EH (cell line): ENCODE measurements at places on chromosomes 16 and 17.

GRCh38 chr17:64533784-64534183, 27.0 kb downstream of the CEP95 start:
- DNase-seq = no peak

DNA sequence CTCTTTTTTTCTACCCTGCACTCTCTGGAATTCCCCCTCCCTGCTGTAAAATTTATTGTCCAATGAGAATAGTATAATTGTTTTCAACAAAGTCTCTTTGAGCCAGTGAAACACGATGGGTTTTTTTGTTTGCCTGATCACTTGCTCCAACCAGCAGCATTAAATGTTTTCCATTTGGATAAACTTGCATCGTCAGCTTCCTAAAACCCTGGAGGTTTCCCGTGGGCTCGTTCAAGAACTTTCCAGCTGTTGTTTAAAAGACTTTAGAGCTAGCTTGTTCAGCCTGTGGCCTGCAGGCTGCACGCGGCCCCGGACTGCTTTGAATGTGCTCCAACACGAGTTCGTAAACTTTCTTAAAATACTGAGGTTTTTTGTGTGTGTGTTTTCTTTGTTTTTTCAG, 14.9 kb downstream of the NAGPA start:
- DNase-seq = no peak

- no peak for DNase-seq
Observed at GRCh38 chr16:89411335-89411850, 79.0 kb downstream of the ANKRD11 start.

GRCh38 chr16:4081521-4082021, 34.7 kb downstream of the ADCY9 start:
- peak; percentile 37 for DNase-seq

GRCh38 chr17:58368860-58369213, 16.8 kb upstream of the SUPT4H1 start:
- DNase-seq = no peak

GRCh38 chr17:8754890-8755289, 3.5 kb downstream of the SPDYE4 start:
- no peak for DNase-seq

- DNase-seq = peak; percentile 41
Observed at GRCh38 chr17:1629504-1630310, 1.1 kb upstream of the SLC43A2 start.

DNA sequence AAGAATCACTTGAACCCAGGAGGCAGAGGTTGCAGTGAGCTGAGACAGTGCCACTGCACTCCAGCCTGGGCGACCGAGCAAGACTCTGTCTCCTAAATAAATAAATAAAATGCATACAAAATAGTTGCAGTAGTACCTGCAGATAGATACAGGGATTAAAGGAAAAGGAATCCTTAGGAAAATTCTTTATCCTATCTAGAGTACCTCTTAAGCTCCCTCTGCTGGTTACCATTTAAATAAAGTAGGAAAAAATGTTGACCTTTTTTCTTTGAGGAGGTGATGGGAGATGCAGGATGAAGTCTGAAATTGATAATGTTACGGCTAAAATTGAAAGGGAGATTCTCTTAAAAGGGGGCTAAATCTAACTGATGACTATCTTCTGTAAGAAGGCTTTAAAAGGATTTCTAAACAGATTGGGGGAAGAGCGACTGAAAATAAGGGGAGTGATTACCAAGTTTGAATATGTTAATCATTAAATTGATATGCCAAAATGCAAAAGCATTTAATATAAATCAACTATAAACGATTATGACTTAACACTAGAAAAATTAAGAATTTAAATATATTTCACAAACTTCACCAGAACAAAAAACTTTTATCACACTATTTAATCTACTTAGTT, 29.4 kb downstream of the C16orf87 start:
- DNase-seq = peak; percentile 46

DNA sequence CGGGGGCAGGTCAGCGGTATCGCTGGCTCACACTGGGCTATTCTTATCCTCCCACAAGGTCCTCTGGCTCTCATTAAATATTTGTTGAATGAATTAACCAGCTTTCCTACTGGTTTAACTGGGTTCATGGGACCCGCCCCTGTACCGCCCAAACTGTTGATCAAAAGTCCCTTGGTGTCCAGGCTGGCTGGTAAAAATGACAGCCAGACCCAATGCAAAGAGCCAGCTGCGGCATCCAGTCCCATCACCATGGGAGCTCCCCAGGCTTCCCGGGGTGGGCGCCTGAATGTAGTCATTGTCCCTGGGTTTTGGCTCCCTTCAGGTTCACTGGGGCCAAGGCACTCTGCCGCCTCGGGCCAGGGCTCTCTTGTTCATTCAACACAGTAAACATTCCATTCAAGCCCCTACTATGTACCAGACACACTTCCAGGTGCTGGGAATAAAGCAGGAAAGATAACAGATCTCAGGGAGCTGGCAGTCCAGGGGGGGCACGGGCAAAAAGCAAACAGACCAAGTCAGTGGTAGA, 11.7 kb upstream of the ATP2C2 start:
- peak; percentile 16 for DNase-seq

DNA sequence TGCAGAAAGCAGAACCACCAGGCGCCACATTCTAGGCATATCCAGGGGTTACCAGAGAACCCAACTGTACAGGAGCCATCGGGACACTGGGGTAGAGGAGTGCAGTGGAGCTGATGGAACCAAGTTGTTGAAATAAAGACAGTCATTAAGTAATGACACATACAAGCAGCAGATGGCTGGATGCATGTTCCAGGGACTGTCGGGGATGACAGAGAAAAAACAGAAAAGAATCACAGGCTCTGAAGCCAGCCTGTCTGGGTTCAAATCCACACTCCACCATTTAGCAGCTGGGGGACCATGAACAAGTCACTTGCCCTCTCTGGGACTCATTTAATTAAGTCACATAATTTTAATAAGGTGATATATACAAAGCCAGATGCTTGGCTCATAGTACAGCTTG, 117.1 kb downstream of the ZNF423 start:
- no peak for DNase-seq

DNA sequence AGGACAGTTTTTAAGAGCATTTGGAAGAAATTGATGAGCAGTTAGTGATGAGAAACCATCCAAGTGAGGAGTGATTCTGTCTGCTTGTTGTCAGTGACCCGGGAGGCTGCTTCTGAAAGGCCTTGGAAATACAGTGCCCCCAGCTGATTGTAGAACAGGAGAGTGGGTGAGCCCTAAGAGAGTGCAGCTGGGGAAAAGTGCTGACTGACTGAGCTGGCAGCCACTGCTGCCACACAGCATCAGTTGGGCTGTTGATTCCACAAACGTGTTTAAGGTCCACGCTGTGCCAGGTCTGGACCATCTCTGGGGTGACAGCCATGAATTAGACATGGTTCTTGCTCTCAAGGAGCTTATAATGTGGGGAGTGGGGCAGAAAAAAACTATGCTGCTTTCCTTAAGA, 18.9 kb downstream of the NUP93 start:
- no peak for DNase-seq

DNA sequence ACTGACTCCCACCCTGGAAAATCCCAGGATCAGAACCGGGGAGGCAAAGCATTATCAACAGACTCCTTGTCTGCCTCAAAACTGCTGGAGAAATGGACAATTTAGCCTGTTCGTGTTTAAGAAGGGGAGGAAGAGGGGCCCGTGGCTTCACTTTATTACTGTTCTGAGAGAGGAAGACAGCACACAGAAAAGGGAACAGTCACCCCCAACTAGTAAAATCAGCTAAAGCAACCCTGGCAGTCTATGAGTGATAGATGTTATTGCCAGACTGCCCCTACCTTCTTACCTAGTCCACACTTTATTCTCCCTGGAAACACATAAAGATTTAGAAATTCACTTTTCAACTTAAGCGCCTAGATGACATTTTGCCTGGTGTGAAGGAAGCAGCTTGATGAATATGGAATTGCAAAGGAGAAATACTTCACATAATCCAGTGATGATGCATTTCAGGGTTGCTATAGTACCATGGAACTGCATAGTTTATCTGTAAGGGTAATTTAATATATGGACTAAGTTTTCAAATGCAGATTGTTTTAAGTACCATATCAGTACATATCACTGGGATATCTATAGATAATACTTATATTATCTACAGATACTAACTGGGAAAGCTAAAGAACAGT, 36.9 kb upstream of the TRAP1 start:
- peak; percentile 64 for DNase-seq

DNA sequence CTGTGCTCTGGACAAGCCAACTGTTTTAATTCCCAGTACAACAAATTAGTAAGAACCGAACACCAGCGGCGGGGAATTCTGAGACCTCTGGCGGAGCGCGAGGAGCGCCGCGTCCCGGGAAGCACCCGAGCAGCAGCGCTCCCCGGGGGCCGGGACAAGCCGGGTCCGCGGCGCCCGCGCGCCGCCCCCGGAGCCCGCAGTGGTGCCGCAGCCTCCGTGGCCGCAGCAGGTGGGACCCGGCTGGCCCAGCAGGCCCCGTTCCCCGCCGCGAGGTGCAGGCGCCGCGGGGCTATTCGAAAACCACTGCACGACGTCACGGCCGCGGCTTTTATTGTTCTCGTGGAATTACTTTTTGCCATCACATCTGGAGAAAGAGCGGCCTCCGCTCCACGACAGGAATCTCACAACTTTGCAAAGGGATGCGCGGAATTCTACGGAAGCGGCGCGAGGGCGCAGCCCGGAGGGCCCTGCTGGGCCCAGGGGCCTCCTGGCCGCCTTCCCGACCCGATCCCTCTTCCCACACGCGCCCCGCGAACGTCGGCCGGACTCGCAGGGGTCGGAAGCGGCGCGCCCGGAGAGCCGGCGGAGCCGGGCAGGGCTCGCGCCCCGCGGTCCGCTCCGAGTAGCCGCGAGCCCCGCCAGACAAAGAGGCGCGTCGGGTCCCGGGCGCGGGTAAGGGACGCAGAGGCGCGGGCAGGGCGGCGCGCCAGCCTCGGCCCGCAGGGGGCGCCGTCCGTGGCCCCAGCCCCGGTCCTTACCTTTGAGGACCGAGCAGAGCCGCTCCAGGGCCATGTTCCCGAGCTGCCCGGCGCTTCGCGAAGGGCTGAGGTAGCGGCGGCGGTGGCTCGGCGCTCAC, 696 bp downstream of the NETO2 start:
- DNase-seq = peak; percentile 75

DNA sequence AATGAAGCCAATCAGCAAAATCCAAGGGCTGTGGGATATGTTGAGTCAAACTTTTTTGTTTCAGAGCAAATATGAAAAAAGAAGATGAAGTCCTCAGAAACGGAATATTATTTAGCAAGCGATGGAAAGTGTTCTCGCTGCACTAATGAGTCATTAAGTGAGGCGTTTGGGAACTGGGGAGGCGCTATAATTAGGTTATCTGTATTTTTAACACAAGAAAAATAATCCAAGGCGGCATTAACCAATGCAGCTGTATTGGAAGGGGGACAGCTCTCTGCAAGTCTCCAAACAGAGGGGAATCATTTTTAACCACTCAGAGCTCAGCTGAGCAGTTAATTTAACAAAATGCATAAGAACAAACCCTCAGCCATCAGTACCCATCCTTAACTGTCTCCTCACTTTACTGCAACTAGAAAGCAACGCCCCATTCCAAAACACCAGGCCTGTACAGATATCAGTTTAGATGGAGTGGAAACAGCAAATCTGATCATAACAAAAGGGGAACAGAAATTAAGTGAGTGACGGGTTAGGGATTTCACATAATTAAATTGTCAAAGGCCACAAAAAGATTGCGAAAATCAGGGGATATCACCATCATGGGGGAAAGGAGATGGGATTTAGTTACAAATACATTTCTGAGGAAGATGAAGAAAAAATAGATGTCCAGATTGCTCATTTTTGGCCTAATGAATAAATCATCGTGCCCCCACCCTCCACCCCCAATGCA, 211.0 kb upstream of the TOX3 start:
- DNase-seq = no peak

- DNase-seq = no peak
Observed at GRCh38 chr16:53870831-53871230, 166.9 kb downstream of the FTO start.

DNA sequence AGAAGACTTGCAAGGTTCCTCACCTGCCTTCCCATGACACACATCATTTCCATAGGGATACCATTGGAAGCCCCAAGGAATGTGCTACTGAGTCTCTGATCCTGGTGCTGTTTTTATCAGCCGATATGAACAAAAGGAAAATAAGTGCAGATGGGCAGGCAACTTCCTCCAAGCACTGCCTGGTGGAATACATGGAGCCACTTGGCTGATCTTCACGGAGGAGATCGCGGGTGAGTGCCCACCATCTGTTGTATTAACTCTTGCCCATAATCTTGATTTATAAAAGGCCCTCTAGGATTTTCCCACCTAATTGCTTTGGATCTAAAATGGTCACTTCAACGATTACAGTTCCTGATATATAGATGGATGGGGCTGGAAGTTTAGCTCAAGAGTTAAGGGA, 24.7 kb upstream of the CDRT15 start:
- DNase-seq = no peak

- DNase-seq = no peak
Observed at GRCh38 chr17:75691801-75692626, 24.9 kb downstream of the SAP30BP start.

DNA sequence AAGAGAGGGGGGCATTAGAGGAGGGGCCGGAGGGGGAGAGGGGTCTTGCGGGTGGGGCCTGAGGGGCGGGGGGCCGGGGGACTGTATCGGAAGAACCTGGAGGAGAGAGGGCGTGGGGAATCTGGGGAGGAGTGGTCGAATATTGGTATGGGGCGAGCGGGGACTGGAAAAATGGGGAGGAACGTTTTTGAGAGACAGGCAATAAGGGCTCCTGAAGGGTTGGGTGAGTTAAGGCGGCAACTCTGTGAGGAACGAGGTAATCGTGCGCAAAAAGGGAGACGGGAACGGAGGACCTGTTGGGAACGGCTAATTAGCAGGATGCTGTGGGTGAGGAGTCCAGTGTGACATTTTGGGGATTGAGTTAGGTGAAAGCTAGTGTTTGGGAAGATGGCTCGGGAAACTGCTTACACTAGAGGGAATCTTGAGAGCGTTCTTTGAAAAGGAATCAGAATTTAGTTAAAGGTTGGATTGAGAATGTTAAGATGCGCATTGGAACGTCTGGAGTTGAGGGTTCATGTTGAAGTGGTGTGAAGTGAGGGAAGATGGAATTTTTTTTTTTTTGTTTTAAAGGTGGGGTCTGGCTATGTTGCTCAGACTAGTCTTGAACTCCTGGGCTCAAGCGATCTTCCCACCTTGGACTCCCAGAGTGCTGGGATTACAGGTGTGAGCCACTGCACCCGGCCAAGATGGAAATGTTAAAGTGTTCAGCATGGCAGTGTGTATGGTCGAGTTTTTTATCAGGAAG, 662 bp downstream of the WIPF2 start:
- DNase-seq = peak; percentile 63

DNA sequence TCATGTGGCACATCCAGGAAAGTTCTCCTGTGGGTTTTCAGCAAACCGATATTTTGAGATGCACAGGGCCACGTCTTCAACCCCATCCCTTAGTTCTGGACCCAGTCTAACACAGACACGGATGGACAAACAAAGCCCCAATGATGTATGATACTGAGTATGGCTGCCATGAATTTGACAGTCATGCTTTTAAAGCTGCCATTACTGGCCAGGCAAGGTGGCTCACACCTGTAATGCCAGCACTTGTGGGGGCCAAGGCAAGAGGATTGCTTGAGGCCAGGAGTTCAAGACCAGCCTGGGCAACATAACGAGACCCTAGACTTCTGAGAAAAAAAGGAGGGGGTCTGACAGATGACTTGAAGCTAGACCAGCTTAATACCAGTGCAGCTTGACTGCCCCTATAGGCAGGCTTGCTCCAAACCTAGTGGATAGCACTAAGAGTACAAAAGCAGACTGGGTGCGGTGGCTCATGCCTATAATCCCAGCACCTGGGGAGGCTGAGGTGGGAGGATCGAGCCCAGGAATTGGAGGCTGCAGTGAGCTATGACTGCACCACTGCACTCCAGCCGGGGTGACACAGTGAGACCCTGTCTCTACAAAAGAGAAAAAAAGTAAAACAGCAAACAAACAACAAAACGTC, 10.8 kb upstream of the ZNF629 start:
- DNase-seq = no peak

- peak; percentile 8 for DNase-seq
Observed at GRCh38 chr17:69047368-69048263, 13.1 kb downstream of the ABCA9 start.
